ENCODE measurements at places on chromosomes 16 and 17.

DNA sequence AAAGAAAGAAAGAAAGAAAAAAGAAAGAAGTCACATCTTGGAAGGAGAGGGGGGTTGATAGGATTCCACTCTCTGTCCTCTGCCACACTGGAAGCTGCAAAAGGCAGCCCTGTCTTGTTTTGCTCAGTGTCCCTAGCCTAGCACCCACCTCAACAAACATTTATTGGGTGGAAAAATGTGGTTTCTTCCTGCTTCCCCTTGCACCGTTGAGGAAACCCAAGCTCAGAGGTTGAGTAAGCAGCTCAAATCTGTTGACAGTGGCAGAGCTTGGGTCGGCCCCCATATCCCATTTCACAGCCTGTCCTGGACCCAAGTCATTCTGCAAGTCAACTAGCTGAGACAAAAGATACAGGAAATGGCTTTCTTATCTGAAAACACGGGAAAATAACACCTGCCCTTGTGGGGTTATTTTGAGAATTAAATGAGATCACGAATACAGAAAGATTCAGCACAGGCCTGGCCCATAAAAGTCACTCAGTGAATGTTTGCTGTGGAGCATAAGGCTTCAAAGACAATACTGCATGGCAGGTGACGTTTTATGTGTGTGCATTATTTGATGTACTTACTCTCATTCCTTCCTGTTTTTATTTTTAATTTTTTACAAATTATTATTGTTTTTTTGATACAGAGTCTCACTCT is 63.6 kb downstream of the SCNN1B start:
- H3K27ac ChIP-seq, result peak overlapping the region; percentile 54
- ATAC-seq, result peak; percentile 39
- peaks cover 9% of the 10 kb centered on the region for H3K27me3 ChIP-seq
- H3K4me1 ChIP-seq, result peaks cover 8% of the 10 kb centered on the region

GRCh38 chr17:59669944-59670343 is 37.3 kb downstream of the PTRH2 start:
- H3K4me3 ChIP-seq, result no peak overlapping the region
- H3K27ac ChIP-seq, result peak overlapping the region; percentile 74
- H3K36me3 ChIP-seq, result peaks cover 97% of the 10 kb centered on the region
- peak; percentile 63 for ATAC-seq

GRCh38 chr17:18331879-18332278 is 16.8 kb downstream of the SMCR8 start:
- no peaks in the 10 kb centered on the region for H3K27me3 ChIP-seq
- peak overlapping the region; percentile 10 for H3K4me3 ChIP-seq
- peak; percentile 56 for ATAC-seq
- peaks cover 8% of the 10 kb centered on the region for H3K4me1 ChIP-seq
- H3K27ac ChIP-seq, result peak overlapping the region; percentile 61

DNA sequence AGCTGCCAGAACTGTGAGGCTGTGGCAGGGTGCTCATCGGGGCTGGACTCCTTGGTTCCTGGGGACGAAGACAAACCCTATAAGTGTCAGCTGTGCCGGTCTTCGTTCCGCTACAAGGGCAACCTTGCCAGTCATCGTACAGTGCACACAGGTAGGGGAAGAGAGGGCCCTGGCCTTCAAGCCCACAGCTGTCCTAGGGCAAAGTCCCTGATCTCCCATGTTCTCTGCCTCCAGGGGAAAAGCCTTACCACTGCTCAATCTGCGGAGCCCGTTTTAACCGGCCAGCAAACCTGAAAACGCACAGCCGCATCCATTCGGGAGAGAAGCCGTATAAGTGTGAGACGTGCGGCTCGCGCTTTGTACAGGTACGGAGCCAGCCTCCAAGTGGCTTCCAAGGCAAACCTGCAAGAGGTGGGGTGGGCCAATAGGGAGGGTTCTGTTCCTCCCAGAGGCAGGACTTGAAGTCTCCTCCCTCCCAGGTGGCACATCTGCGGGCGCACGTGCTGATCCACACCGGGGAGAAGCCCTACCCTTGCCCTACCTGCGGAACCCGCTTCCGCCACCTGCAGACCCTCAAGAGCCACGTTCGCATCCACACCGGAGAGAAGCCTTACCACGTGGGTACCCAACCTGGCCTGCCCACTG is 3.7 kb downstream of the BCL6B start:
- ATAC-seq, result no peak
- no peak overlapping the region for H3K4me3 ChIP-seq
- H3K4me1 ChIP-seq, result peaks cover 35% of the 10 kb centered on the region
- no peak overlapping the region for H3K27ac ChIP-seq
- H3K27me3 ChIP-seq, result no peaks in the 10 kb centered on the region

- no peaks in the 10 kb centered on the region for H3K36me3 ChIP-seq
- H3K27me3 ChIP-seq, result peaks cover 26% of the 10 kb centered on the region
Observed at GRCh38 chr16:1914084-1914608, 4.1 kb downstream of the HS3ST6 start.

DNA sequence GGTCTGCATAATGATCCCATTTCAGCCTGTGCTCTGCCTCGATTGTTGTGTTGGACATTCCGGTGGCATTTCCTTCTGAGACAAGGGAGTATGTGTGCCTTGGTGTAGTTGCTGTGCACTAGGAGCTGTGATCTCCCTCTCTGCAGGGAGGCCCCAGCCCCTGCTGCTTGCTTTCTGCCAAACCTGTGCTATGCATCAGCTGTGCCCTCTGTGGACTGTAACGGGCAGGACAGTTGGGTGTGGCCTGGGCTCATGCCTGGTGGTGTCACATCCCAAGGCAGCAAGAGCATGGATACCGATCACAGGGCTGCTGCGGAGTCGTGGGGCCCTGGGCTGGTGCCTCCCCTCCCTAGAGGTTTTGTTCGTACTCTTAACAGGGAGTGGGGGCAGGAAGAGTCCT is 3.8 kb upstream of the JPT2 start:
- no peak overlapping the region for H3K4me3 ChIP-seq
- H3K27me3 ChIP-seq, result no peaks in the 10 kb centered on the region
- no peak overlapping the region for H3K27ac ChIP-seq
- no peak for ATAC-seq
- H3K36me3 ChIP-seq, result peaks cover 61% of the 10 kb centered on the region

GRCh38 chr17:45228763-45229539 is 7.3 kb downstream of the FMNL1 start:
- peaks cover 99% of the 10 kb centered on the region for H3K36me3 ChIP-seq
- peak overlapping the region; percentile 92 for H3K4me3 ChIP-seq
- ATAC-seq, result peak; percentile 59
- peaks cover 24% of the 10 kb centered on the region for H3K4me1 ChIP-seq
- no peaks in the 10 kb centered on the region for H3K27me3 ChIP-seq

GRCh38 chr17:47776330-47777197 is 43.5 kb downstream of the TBX21 start:
- peak; percentile 90 for ATAC-seq
- H3K36me3 ChIP-seq, result no peaks in the 10 kb centered on the region
- peaks cover 38% of the 10 kb centered on the region for H3K27me3 ChIP-seq

- peak; percentile 47 for ATAC-seq
- peak overlapping the region; percentile 84 for H3K27ac ChIP-seq
- H3K27me3 ChIP-seq, result no peaks in the 10 kb centered on the region
Observed at GRCh38 chr17:7393613-7394451, 493 bp downstream of the PLSCR3 start.

DNA sequence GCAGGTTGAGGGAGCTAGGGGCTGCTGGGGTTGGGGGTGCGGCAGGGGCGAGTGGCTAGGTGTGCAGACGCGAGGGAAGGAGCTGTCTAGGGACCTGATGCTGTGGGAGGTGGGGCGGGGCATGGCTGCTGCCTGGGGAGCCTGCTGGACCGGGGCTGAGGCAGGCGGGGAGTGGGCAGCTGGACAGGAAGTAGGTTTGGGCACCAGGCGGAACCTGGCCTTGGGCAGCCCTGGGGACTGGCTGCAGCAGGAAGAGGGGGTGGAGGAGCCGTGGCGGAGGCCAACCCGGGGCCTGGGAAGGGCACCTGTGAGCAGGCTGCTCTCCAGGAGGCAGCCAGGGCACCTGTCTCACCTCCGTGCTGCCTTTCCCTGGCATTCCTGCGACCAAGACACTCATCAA is 5.9 kb upstream of the DNASE1L2 start:
- peaks cover 44% of the 10 kb centered on the region for H3K36me3 ChIP-seq
- no peaks in the 10 kb centered on the region for H3K27me3 ChIP-seq
- H3K4me1 ChIP-seq, result no peaks in the 10 kb centered on the region

- no peak for ATAC-seq
- no peak overlapping the region for H3K4me3 ChIP-seq
- no peaks in the 10 kb centered on the region for H3K4me1 ChIP-seq
Observed at GRCh38 chr17:5694551-5694950, 110.2 kb upstream of the NLRP1 start.

DNA sequence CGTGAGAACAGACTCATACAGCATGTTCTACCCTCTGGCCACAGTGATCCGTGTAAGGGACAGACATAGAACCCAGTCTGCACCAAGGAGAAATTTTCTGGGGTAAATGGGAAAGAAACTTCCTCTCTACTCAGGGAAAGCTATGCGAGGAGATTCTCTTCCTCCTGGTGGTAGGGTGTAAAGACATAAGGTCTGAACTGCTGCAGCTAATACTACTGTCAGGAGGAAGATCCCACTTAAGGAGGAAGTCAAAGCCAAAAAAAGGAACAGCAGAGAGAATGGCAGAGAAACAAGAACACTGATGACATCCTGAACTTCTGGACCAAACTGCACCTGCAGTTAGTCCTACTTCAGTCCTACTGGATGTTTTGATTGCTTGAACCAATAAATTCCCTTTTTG is 7.1 kb upstream of the TM4SF5 start:
- no peak overlapping the region for H3K27ac ChIP-seq
- ATAC-seq, result no peak
- H3K36me3 ChIP-seq, result no peaks in the 10 kb centered on the region
- H3K4me1 ChIP-seq, result no peaks in the 10 kb centered on the region
- H3K4me3 ChIP-seq, result no peak overlapping the region

- no peaks in the 10 kb centered on the region for H3K36me3 ChIP-seq
- H3K4me3 ChIP-seq, result no peak overlapping the region
Observed at GRCh38 chr17:48004983-48005382, 32.6 kb downstream of the COPZ2 start.

DNA sequence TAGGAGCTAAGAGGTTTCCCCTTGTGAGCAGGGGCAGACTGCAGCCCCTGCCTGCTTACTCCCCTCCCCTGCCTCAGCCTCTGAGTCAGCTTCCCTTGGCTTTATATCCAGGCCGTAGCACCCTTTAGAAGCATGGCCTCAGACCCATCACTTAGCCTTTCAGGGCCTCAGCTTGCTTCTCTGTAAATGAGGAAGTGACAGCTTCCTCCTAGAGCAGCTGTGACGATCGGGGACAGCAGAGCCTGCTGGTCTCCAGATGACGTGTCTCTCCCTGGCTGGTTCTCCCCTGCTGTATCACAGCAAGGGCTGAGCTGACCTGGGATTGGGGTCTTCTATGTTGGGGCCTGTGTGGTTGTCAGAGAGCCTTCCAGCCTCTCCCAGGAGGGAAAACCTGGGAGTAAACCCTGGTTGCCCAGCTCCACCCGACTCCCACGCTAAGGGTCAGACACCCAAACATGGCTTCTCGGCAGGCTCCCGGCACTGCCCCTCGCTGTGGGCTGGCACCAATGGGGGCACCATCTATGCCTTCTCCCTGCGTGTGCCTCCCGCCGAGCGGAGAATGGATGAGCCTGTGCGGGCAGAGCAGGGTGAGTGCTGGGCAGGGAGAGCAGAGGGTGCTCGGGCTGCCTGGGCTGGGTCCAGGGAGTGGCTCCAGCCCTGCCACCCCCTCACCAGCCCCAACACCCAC is 16.3 kb upstream of the MYO15B start:
- H3K36me3 ChIP-seq, result no peaks in the 10 kb centered on the region
- H3K27me3 ChIP-seq, result no peaks in the 10 kb centered on the region
- ATAC-seq, result peak; percentile 29
- no peak overlapping the region for H3K4me3 ChIP-seq
- H3K4me1 ChIP-seq, result no peaks in the 10 kb centered on the region

- ATAC-seq, result no peak
- H3K4me3 ChIP-seq, result no peak overlapping the region
- H3K36me3 ChIP-seq, result no peaks in the 10 kb centered on the region
- H3K27me3 ChIP-seq, result peaks cover 3% of the 10 kb centered on the region
- H3K27ac ChIP-seq, result no peak overlapping the region
Observed at GRCh38 chr17:81371910-81372760, 23.1 kb upstream of the BAHCC1 start.

GRCh38 chr16:53775821-53776431 is 72.0 kb downstream of the FTO start:
- H3K4me3 ChIP-seq, result no peak overlapping the region
- H3K4me1 ChIP-seq, result peaks cover 9% of the 10 kb centered on the region
- H3K27me3 ChIP-seq, result no peaks in the 10 kb centered on the region
- no peaks in the 10 kb centered on the region for H3K36me3 ChIP-seq

DNA sequence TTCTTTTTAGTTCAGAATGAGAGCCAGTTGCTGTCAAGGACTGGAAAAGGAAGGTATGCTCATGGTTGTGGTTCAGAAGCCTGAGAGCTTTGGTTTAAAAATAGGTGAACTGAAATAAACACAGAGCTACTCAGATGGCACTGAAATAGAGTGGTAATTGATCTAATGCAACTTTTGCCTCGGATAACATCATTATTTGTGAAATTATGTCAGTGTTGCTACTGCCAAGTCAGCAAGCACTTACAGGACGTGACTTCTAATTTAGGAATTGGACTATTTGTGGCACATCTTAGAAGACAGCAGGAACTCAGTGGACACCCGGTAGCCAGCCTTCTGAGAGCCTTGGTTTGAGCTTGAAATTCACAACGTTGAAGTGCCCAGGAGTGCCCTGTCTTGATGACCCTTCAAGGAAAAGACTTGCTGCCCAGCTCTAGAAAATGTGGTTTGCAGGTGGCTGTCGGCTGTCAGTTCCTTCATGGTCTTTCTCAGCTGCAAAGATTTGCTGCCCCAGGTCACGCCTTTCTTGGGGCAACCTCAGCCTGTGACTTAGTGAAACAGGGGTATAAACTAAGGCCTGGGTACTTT is 42.0 kb upstream of the XYLT1 start:
- H3K4me1 ChIP-seq, result no peaks in the 10 kb centered on the region
- ATAC-seq, result no peak
- H3K27me3 ChIP-seq, result peaks cover 11% of the 10 kb centered on the region
- no peak overlapping the region for H3K4me3 ChIP-seq

GRCh38 chr16:71933913-71934695 is 38.8 kb downstream of the IST1 start:
- peaks cover 62% of the 10 kb centered on the region for H3K36me3 ChIP-seq
- no peak overlapping the region for H3K4me3 ChIP-seq
- no peaks in the 10 kb centered on the region for H3K4me1 ChIP-seq
- H3K27me3 ChIP-seq, result no peaks in the 10 kb centered on the region

GRCh38 chr16:58035356-58036170 is 10.0 kb downstream of the MMP15 start:
- no peak overlapping the region for H3K4me3 ChIP-seq
- ATAC-seq, result no peak
- H3K36me3 ChIP-seq, result no peaks in the 10 kb centered on the region

- peak overlapping the region; percentile 75 for H3K4me3 ChIP-seq
- H3K4me1 ChIP-seq, result peaks cover 37% of the 10 kb centered on the region
- no peaks in the 10 kb centered on the region for H3K27me3 ChIP-seq
- peak overlapping the region; percentile 92 for H3K27ac ChIP-seq
- no peaks in the 10 kb centered on the region for H3K36me3 ChIP-seq
- ATAC-seq, result no peak
Observed at GRCh38 chr17:55093353-55093752, 124.8 kb downstream of the STXBP4 start.

- peaks cover 47% of the 10 kb centered on the region for H3K4me1 ChIP-seq
- H3K27me3 ChIP-seq, result no peaks in the 10 kb centered on the region
- no peak for ATAC-seq
- H3K27ac ChIP-seq, result peak overlapping the region; percentile 61
- peak overlapping the region; percentile 13 for H3K4me3 ChIP-seq
- peaks cover 100% of the 10 kb centered on the region for H3K36me3 ChIP-seq
Observed at GRCh38 chr17:38710985-38711384, 5.9 kb downstream of the MLLT6 start.

- H3K36me3 ChIP-seq, result no peaks in the 10 kb centered on the region
- H3K27me3 ChIP-seq, result peaks cover 31% of the 10 kb centered on the region
- ATAC-seq, result no peak
- no peak overlapping the region for H3K4me3 ChIP-seq
Observed at GRCh38 chr17:74145756-74146155, 57.7 kb upstream of the RPL38 start.
